ENCODE measurements at places on chromosomes 6 and 20. TPM values are rescaled to one million over a fixed set of nuclear protein-coding genes. Genes with fewer than 3 reads are reported as not detected.

Gene ENPP5
- not detected for total RNA-seq

Gene ZNF311
- total RNA-seq = 0.12 TPM

Gene TMC2
- total RNA-seq = not detected

Gene CNR1
- 2.4 TPM for total RNA-seq

Gene NKAIN2
- total RNA-seq = not detected

Gene MAS1
- total RNA-seq = not detected

Gene MYBL2
- 77.2 TPM for total RNA-seq

Gene CALHM6
- not detected for total RNA-seq

Gene NFYA
- total RNA-seq = 10.3 TPM

Gene SIRPD
- total RNA-seq = not detected

Gene GGTLC1
- total RNA-seq = not detected

Gene DOK5
- not detected for total RNA-seq

Gene GLP1R
- total RNA-seq = not detected

Gene PPP1R3G
- 2.6 TPM for total RNA-seq

Gene MYLIP
- total RNA-seq = 2.4 TPM

Gene TUBB2B
- 15.8 TPM for total RNA-seq

Gene C6orf163
- 0.20 TPM for total RNA-seq

Gene RAB44
- total RNA-seq = 0.03 TPM

Gene NXT1
- 74.5 TPM for total RNA-seq

Gene ANKRD60
- not detected for total RNA-seq

Gene HUS1B
- 0.17 TPM for total RNA-seq

Gene PACSIN1
- total RNA-seq = 0.07 TPM

Gene TCP11
- total RNA-seq = not detected

Gene ABHD16B
- total RNA-seq = not detected

Gene IL20RA
- total RNA-seq = not detected

Gene FAM110A
- 11.7 TPM for total RNA-seq

Gene BPI
- total RNA-seq = not detected

Gene STMND1
- total RNA-seq = not detected

Gene ULBP3
- 3.9 TPM for total RNA-seq

Gene LRRC73
- 1.2 TPM for total RNA-seq

Gene CDSN
- total RNA-seq = 0.05 TPM

Gene MYCT1
- 0.05 TPM for total RNA-seq

Gene MICB
- 6.5 TPM for total RNA-seq

Gene TTK
- 16.4 TPM for total RNA-seq

Gene ID4
- 0.86 TPM for total RNA-seq

Gene IGF2R
- total RNA-seq = 35.9 TPM

Gene TXLNB
- not detected for total RNA-seq

Gene GSTA2
- not detected for total RNA-seq

Gene SLC26A8
- total RNA-seq = 0.07 TPM

Gene LHFPL5
- 0.23 TPM for total RNA-seq

Gene HLA-DOA
- not detected for total RNA-seq

Gene GINS1
- 33.5 TPM for total RNA-seq

Gene GSTA1
- total RNA-seq = 0.07 TPM

Gene SCP2D1
- total RNA-seq = not detected

Gene CST7
- total RNA-seq = not detected

Gene GNAS-AS1
- not detected for total RNA-seq

Gene UNC93A
- total RNA-seq = not detected

Gene SYNDIG1
- 1.4 TPM for total RNA-seq

Data from A549 treated with AZD2906 at 1 μM for 4 hours (cell line).